ENCODE measurements at places on chromosomes 5 and 9.
A peak's percentile ranks its signal among the peaks of the same experiment; 100 is the strongest.

DNA sequence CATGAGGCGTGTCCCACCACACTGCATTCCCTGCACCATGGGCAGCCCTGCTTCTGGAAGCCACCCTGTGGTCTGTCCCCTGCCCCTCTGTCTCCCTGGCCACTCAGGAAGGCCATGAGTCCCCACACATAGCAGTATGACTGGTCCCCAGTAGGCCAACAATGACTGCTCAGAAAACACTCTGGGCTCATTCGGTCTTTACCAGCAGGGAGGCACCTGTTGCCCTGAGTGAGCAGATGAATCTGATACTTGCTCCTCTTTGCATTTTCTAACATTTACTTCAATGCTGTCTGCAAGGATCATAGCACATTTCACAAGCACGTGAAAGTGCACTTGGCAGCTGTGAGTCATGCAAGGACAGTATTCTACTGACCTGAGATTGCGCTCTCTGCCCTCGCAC is 365.4 kb upstream of the IRX1 start:
- H3K4me1 ChIP-seq: no peaks in the 10 kb centered on the region
- no peak for DNase-seq
- no peaks in the 10 kb centered on the region for H3K27me3 ChIP-seq
- H3K4me3 ChIP-seq: no peak overlapping the region

DNA sequence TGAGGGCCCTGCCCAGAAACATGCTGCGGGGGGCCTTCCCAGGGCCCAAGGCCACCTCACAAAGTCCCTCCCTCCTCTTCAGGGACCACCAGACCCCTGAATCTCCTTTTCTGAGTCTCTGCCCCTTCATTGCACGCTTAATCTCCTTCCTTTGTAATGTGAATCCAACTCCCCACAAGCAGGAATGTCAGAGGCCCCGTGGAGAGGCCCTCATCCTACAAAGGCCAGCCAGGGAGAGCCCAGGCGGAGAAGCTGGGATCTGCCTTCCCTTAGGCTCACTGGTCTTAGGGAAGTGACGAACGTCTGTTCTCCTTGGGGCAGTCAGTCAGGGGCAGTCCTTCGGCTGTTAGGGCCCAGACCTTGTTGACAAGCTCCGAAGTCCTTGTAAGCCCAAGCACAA is 2.3 kb downstream of the SMIM33 start:
- no peaks in the 10 kb centered on the region for H3K36me3 ChIP-seq
- H3K4me1 ChIP-seq: peaks cover 60% of the 10 kb centered on the region
- no peak overlapping the region for H3K4me3 ChIP-seq
- H3K27me3 ChIP-seq: no peaks in the 10 kb centered on the region
- DNase-seq: no peak

- peaks cover 28% of the 10 kb centered on the region for H3K4me1 ChIP-seq
- H3K27ac ChIP-seq: peak overlapping the region; percentile 45
- peaks cover 9% of the 10 kb centered on the region for H3K36me3 ChIP-seq
- no peak for DNase-seq
- no peaks in the 10 kb centered on the region for H3K27me3 ChIP-seq
- peak overlapping the region; percentile 39 for H3K4me3 ChIP-seq
These were observed 8.5 kb downstream of the GIN1 start for GRCh38 chr5:103111468-103111867.

GRCh38 chr9:23606107-23606506 is 219.9 kb downstream of the ELAVL2 start:
- no peaks in the 10 kb centered on the region for H3K36me3 ChIP-seq
- H3K4me3 ChIP-seq: no peak overlapping the region

GRCh38 chr9:96884443-96884842 is 30.1 kb upstream of the ZNF782 start:
- H3K36me3 ChIP-seq: peaks cover 5% of the 10 kb centered on the region
- DNase-seq: no peak
- H3K4me1 ChIP-seq: no peaks in the 10 kb centered on the region
- peaks cover 5% of the 10 kb centered on the region for H3K27me3 ChIP-seq
- H3K27ac ChIP-seq: no peak overlapping the region
- H3K4me3 ChIP-seq: no peak overlapping the region

- H3K27ac ChIP-seq: no peak overlapping the region
- no peaks in the 10 kb centered on the region for H3K27me3 ChIP-seq
- no peak for DNase-seq
These were observed 362.8 kb upstream of the ADAMTSL1 start for GRCh38 chr9:18111146-18111545.

- H3K4me3 ChIP-seq: no peak overlapping the region
- H3K4me1 ChIP-seq: peaks cover 42% of the 10 kb centered on the region
- peaks cover 13% of the 10 kb centered on the region for H3K36me3 ChIP-seq
- no peak for DNase-seq
- H3K27ac ChIP-seq: no peak overlapping the region
- H3K27me3 ChIP-seq: peaks cover 2% of the 10 kb centered on the region
These were observed 113.7 kb downstream of the TRIO start for GRCh38 chr5:14256756-14257393.

GRCh38 chr9:126295936-126296600 is 30.6 kb upstream of the MVB12B start:
- H3K4me3 ChIP-seq: no peak overlapping the region
- no peak overlapping the region for H3K27ac ChIP-seq
- H3K27me3 ChIP-seq: peaks cover 23% of the 10 kb centered on the region
- H3K36me3 ChIP-seq: no peaks in the 10 kb centered on the region
- DNase-seq: no peak

GRCh38 chr5:151694035-151694485 is 7.3 kb upstream of the SPARC start:
- no peaks in the 10 kb centered on the region for H3K36me3 ChIP-seq
- no peaks in the 10 kb centered on the region for H3K4me1 ChIP-seq
- no peak overlapping the region for H3K4me3 ChIP-seq
- H3K27ac ChIP-seq: no peak overlapping the region

DNA sequence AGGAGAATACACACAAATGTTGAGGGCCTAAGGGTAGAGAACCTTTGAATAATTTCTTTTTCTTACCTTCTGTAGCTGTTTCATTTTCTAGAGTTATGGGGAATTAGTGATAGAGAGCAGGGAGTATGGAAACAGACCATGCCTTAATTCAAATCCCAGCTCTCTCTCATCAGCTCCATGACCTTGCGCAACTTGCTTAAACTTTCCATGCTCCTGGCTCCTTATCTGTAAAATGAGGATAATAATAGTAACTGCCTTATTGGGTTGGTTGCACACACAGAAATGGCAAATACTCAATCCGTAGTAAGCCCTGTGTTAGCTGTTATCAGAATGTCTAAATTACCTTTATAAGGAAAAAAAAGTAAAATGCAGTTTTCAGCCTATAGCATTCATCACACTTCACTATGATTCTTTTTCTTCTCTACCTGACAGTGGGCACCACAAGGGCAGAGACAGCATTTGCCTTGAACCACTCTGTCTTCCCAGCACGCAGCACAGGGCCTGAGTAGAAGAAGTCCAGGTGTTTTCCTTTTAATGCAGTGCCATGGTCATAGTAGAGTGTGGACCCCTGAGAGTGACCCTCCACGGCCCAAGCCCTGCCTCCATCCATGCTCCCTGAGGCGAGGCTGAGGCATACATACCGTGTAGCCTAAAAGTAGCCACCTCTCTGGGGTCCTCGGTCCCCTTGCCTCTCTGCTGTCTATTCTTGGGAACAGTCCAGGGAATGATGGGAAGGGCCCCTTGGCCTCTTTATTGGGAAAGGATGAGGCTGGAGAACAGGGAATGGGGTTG is 17.4 kb downstream of the C5orf15 start:
- peaks cover 5% of the 10 kb centered on the region for H3K4me1 ChIP-seq
- H3K36me3 ChIP-seq: peaks cover 6% of the 10 kb centered on the region
- DNase-seq: no peak

DNA sequence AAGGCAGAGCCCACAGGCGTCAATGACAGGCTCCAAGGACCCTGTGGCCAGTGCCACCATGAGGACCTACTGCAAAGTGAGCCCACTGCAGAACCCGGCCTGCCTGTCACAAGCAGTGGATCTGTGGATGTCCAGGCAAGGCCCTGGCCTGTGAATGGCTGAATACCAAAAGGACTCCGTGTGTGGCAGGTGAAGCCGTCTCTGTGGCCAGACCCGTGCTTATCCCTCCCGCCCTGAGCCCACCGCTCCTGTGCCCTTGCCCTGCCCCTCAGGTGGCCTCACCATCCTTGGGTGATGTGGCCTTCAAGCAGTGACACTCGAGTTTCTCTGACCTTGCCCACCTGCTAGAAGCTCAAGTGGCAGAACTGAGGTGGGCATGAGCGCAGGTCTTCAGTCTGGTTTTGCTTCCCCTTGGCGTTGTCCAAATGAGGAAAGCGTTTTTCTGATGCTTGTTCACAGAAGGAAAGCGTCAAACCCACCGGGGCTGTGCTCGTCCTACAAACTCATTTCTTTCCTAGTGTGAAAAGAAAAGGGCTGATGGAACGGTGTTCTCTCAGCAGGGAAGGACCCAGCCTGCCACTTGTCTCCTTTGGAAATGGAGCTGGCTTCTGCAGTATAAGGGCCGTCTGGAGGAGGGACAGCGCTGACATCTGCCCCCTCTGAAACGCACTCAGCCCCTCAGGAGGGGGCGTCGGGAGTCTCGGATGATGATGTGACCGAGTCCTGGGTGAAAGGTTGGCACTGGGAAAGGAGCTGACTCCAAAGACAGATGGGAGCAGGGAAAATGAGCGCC is 377.7 kb upstream of the IRX4 start:
- no peaks in the 10 kb centered on the region for H3K27me3 ChIP-seq
- DNase-seq: peak; percentile 51
- H3K36me3 ChIP-seq: no peaks in the 10 kb centered on the region
- no peak overlapping the region for H3K27ac ChIP-seq
- H3K4me1 ChIP-seq: no peaks in the 10 kb centered on the region
- H3K4me3 ChIP-seq: no peak overlapping the region

DNA sequence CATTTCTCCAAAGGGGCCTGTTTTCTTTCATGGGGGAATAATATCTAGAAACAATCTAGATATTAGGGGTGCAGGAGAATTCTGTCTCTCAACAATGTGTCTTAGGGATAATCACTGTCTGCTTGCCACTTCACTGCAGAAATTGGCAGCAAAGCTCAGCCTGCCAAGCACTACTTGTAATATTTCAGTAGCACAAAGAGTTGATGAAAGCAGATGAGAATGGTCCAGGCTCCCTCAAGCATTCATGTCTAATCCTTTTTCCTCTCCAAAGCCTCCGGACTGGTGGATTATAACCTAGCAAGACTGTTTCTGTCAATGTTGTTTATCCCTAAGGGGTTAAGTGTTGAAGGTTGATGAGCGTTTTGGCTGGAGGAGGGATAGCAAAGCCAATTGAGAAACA is 13.3 kb upstream of the MPDZ start:
- H3K4me3 ChIP-seq: no peak overlapping the region
- H3K27me3 ChIP-seq: no peaks in the 10 kb centered on the region
- H3K36me3 ChIP-seq: no peaks in the 10 kb centered on the region
- no peak overlapping the region for H3K27ac ChIP-seq

GRCh38 chr9:134435550-134436378 is 109.5 kb downstream of the RXRA start:
- no peak overlapping the region for H3K4me3 ChIP-seq
- no peak overlapping the region for H3K27ac ChIP-seq
- H3K36me3 ChIP-seq: no peaks in the 10 kb centered on the region
- no peaks in the 10 kb centered on the region for H3K27me3 ChIP-seq

- no peaks in the 10 kb centered on the region for H3K36me3 ChIP-seq
- peak overlapping the region; percentile 63 for H3K27ac ChIP-seq
- H3K27me3 ChIP-seq: no peaks in the 10 kb centered on the region
- peak overlapping the region; percentile 75 for H3K4me3 ChIP-seq
- peaks cover 60% of the 10 kb centered on the region for H3K4me1 ChIP-seq
These were observed 3.1 kb downstream of the CXXC5 start for GRCh38 chr5:139651043-139651834.

DNA sequence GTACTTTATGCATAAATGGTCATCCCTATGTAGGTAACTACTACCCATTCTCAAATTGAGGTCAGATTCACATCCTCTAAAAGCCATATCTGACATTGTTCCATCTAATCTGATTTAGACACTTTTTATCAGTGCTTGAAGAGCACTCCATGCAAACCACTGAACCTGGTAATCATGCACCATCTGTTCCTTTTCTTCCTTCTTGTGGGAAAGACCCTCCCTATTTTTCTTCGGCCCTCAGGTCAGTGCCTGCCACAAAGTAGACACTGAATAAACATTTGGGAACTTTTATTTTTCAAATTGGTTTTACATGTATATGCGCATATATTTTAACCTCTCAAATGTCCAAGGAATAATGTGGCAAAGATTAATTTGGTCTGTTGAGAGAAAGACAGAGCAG is 26.0 kb upstream of the PDE4D start:
- DNase-seq: no peak
- no peaks in the 10 kb centered on the region for H3K36me3 ChIP-seq
- H3K4me1 ChIP-seq: no peaks in the 10 kb centered on the region
- H3K4me3 ChIP-seq: no peak overlapping the region
- H3K27me3 ChIP-seq: no peaks in the 10 kb centered on the region
- no peak overlapping the region for H3K27ac ChIP-seq

DNA sequence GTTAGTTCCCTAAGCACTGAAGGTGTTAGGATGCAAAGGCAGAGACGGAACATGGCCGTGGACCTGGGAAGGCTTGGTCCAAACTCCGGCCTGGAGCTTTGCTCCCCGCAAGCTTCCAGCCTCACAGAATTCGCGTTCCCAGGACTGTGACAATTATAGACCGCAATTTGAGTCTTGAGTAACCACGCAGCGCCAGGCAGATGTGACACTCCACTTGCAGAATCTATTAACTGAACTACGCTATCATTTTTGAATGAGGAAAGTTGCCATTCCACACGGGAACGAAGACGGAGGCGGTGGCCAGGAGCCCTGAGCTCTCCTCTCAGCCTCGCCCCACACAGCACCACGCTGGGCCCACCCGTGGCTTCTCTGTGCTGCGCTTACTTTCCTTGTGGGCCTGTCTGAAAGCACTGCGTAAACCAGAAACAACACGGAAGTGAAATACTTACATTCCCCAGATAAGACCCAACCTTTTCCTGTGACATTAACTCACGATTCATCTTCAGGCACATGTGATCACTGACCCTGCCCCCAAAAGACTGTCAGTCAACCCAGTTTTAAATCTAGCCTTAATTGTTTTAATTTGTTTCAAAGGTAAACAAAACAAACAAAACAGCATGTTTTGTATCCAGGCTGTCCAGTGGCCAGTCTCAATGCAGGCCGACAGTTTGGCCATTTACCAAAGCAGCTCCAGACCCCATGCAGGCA is 16.1 kb upstream of the COL5A1 start:
- no peaks in the 10 kb centered on the region for H3K27me3 ChIP-seq
- H3K4me1 ChIP-seq: no peaks in the 10 kb centered on the region
- no peaks in the 10 kb centered on the region for H3K36me3 ChIP-seq
- H3K27ac ChIP-seq: no peak overlapping the region
- no peak overlapping the region for H3K4me3 ChIP-seq
